ENCODE measurements at places on chromosomes 1 and 21.

DNA sequence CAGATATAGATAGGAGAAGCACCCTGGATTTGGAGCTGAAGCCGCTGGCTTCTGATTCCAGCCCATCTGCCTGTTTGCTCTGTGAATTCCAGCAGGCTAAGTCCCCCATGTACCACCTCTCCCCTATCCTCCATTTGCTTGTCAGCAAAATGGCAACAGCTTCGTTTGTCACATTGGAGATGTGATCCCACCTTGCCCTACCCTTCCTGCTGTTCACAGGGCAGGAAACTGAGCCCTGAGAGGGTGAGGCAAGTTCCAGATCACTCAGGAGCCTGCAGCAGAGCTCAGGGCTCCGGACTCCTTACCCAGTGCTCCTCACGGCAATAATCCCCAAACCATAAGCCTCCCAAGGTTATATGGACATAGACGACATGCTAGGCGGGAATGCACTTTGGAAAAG lies 14.9 kb downstream of the SLC2A1 start:
- DNase-seq = no peak

DNA sequence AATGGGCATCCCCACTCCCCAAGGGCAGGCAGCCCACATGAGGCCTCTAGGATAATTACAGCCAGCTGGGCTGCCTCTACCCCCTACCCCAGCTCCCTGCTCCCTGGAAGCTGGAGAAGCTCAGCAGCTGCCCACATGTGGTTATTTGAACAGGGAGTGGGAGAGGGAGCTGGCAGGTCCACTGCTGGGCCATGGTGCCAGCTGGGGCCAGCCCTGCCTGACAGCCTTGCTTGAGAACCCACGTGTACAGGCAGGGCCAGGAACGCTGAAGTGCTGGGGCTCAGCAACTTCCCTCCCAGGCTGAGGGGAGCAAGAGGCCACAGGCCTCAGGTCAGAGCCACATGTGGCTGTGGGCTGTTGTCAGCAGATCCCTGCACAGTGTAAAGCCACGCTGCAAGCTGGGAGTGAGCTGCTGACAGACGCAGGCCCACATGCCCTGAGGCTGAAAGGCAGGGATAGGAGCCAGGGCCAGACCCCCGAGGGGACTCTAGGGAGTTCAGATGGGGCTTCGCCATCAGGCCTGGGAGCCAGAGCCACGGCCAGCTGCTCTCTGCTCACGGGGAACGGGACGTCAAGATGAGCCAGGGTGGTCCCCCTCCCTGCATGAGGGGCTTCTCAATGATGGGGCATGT lies 129.0 kb downstream of the SYF2 start:
- DNase-seq = no peak

DNA sequence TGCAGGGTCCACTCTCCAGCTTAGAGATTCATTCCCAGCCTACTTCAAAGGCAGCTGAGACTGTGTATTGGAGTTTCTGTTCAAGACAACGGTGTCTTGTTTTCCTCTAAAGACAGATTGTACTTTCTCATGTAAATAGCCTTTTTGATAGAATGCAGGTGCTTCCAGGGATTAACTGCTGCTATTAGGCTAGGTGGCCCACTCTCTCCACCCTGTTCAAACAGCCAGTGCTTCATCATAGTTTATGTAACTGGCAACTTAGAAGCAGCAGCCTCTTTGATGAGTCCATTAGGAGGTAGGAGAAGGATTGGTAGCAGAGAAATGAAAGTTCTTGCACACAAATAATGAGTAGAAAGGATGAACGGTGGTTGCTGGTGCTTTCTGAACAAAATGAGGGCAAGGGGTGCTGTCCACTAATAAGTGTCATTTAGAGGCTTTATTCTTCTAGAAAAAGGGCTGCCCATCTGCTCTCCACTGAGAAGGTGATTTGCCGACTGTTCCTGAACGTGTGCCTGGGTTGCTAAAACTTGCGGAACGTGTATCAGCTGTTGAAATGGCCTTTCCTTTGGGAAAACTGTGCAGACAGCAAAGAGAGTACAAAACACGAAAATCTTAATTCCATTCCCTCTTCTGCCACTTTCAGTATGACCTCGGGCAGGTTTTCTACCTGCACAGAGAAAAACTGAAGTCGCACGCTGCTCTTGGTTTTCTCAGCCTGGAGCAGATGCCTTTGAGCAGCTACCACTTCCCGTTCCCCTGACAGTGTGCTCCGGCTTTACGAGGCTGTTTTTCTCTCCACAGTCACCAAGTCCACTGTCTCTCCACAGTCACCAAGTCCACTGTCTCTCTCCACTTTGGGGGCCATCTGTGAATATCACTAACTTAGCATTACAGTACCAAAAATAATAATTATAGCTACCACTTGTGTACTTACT lies 228.9 kb downstream of the KIF26B start:
- DNase-seq = no peak

GRCh38 chr1:6476483-6476882 lies 10.5 kb upstream of the TNFRSF25 start:
- no peak for DNase-seq

DNA sequence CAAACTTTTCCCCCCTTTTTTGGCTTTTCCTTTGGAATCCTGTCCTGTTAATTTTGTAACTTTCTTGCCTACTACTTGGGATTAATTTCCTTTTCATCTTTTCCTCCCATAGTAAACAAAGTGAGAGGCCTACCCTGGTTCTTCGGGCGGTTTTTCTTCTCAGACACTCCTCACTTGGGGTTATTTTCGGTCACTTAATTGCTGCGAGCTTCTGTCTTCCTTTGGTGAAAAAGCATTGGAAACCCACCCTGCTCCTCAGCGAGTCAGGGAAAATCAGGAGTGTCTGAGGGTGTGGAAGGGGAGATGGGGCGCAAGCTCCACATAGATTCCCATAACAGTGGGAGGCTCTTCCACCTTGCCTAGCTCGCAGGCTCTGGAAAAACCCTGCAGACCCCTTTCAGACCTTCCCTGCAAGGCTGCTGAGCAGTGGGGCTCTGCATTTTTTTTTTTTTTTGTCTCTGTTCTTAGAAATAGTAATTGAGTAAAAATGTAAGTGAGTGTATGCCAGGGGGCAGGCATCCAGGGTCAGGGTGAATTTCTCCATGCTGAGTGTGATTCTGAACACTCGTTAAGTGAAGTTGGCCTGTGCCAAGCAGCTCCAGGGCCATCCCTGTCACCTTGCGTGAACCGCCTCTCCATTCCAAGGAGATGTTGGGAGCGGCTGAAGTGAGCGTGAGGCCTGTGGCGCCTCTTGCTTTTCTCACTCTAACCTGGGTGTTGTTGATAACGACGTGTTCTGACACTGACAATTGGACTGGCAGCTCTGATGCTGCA lies 20.3 kb downstream of the TGFB2 start:
- DNase-seq = no peak

GRCh38 chr1:85368073-85368770 lies 91.8 kb upstream of the BCL10 start:
- no peak for DNase-seq

DNA sequence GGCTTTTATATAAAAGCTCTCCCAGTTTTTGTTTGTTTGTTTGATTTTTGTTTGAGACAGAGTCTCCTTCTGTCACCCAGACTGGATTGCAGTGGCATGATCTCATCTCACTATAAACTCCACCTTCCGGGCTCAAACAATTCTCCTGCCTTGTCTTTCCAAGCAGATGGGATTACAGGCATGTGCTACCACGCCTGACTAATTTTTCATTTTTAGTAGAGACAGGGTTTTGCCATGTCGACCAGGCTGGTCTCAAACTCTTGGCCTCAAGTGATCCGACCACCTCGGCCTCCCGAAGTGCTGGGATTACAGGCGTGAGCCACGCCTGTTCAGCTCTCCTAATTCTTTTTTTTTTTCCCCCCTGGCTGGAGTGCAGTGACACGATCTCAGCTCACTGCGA lies 4.4 kb downstream of the PCAT6 start:
- no peak for DNase-seq

DNA sequence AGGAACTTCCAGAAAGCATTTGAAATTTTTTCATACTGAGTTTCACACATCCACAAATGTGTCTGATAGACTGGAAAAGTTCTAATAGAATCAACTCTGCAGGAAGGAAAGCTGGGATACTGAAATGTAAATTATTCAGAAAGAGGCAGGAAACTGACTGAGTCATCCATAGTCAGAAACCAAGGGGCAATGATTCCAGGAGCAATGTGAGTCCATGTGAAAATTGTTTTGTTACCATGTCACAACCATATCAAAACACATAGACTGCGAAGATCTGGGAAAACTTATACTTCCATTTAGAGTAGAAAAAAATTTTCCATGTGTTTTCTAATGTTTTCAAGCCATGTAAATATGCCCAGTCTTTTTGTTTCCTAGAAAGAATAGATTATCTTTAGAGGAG lies 142.3 kb upstream of the TMPRSS15 start:
- DNase-seq = no peak

DNA sequence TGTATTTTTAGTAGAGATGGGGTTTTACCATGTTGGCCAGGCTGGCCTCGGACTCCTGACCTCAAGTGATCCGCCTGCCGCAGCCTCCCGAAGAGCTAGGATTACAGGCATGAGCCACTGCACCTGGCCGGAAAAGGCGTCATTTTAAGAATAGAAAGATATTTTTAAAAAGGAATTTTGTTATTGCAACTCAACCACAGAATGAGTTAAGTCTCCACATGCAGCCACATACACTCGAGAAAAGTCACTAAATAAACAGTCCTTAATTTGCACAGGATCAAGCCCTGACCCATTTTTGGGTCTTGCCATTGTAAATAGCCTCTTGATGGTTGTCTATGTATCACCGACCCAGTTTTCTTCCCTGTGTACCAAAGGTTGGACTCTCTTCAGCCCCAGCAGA lies 85.5 kb downstream of the FBXO2 start:
- DNase-seq = no peak

- no peak for DNase-seq
These were observed 338 bp upstream of the TOR1AIP1 start for GRCh38 chr1:179881642-179882252.

DNA sequence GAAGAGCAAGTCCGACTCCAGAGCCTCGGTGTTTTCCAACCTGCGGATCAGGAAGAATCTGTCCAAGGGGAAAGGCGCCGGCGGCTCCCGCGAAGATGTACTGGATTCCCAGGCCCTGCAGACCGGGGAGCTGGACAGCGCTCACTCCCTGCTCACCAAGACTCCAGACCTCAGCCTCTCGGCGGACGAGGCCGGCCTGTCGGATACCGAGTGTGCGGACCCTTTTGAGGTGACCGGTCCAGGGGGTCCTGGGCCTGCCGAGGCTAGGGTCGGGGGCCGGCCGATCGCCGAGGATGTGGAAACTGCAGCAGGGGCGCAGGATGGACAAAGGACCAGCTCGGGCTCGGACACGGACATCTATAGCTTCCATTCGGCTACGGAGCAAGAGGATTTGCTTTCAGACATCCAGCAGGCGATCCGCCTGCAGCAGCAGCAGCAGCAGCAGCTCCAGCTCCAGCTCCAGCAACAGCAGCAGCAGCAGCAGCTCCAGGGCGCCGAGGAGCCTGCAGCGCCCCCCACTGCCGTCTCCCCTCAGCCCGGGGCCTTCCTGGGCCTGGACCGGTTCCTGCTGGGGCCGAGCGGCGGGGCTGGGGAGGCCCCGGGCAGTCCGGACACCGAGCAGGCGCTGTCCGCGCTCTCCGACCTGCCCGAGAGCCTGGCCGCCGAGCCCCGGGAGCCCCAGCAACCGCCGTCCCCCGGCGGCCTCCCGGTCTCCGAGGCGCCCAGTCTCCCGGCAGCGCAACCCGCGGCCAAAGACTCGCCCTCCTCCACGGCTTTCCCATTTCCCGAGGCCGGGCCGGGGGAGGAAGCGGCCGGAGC lies 827 bp downstream of the FMN2 start:
- DNase-seq = no peak

- no peak for DNase-seq
These were observed 45.9 kb upstream of the CRB1 start for GRCh38 chr1:197222025-197222685.

DNA sequence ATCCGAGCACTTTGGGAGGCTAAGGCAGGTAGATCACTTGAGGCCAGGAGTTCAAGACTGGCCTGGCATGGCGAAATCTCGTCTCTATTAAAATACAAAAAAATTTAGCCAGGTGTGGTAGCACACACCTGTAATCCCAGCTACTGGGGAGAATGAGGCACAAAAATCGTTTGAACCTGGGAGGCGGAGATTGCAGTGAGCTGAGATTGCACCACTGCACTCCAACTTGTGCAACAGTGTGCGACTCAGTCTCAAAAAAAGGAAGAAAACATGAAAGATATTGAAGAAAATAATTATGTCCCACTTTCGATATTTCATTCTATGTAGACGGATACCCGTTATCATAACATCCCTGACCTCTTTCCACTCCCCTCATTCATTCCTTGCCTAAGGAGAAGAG lies 19.2 kb downstream of the TUT4 start:
- DNase-seq = no peak

DNA sequence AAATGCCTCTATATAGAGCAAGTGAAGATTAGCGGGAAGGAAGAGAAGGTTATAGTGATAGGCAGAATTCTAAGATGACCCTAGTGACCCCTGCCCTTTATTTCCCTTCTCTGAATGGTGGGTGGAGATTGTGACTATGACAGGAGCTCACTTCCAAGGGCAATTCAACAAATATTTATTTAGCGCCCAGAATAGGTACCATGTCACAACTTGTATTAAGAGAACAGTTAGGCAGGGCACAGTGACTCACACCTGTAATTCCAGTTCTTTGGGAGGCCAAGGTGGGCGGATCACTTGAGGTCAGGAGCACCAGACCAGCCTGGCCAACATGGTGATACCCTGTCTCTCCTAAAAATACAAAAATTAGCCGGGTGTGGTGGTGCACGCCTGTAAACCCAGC lies 236.0 kb upstream of the POGK start:
- no peak for DNase-seq

GRCh38 chr1:176560681-176561080 lies 97.7 kb downstream of the PAPPA2 start:
- no peak for DNase-seq

- no peak for DNase-seq
These were observed 243.2 kb upstream of the NR5A2 start for GRCh38 chr1:199784138-199784895.

DNA sequence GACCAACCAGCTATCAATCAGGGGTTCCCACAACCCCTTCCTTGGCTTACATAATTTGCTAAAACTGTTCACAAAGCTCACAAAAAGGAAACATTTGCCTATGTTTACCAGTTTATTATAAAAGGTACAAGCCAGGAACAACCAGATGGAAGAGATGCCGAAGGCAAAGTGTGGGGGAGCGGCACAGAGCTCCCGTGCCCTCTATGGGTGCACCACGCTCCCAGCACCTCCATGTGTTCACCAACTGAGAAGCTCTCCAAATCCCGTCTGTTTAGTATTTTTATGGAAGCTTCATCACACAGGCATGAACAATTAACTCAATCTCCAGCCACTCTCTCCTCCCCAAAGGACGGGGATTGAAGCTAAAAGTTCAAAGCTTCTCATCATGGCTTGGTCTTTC lies 32.9 kb downstream of the PSMG1 start:
- no peak for DNase-seq

All from CD4-positive, alpha-beta T cell treated with Interferon alpha-2 for 1 hour (primary cell).